ENCODE measurements at places on chromosomes 13 and 19.

DNA sequence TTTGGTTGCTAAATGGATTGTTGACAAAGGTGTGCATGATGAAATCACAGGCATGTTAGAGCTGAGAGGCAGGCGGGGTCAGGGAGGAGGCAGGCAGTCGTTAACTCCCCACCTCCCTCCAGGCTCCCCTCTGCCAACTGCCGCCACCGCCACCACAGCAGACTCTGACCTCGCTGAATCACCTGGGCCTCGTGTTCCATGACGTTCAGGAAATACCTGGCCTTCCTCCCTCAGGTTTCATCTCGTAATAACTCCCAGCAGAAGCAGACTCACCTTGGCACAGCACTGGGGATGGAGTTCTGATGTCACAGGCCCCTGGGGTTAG lies 198.5 kb downstream of the KATNAL1 start:
- no peak for DNase-seq

GRCh38 chr13:97961340-97961739 lies 7.9 kb downstream of the IPO5 start:
- DNase-seq = no peak

- DNase-seq = no peak
Observed at GRCh38 chr13:79628463-79628862, 147.5 kb downstream of the NDFIP2 start.

GRCh38 chr13:59635589-59635988 lies 528.1 kb downstream of the DIAPH3 start:
- DNase-seq = no peak

DNA sequence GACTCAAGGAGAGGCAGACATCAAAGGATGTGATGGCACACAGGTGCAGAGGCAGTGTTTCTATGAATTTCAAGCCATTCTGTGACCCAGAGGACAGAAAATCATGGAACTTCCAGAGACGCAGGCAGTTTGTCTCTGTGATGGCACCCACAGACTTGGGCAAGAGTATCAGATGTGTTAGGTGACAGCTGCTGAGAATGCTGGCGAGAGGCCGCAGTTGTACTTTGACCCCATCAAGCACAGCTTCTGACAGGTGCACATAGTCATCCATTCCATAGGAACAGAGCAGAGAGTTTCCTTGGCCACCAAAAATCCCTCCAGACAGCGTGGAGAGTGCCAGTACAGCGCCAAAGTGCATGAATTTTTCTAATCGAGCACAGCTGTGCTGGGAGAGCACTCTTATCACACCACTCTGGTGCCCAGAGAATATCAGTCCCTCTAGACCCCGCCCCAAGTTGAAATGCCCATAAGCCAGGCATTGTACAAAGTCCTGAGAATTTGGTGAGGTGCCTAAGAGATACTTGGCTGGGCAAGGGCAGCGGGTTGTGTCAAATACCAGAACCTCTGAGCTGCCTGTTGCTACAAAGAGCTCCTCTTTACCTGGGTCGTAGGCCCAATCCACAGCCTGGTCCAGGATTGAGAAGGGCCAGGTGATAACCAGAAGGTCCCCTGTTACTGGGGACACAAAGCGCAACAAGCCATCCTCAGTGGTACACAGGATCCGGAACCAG lies 12.4 kb downstream of the WDR87 start:
- DNase-seq = no peak

- DNase-seq = no peak
Observed at GRCh38 chr13:104318121-104318520, 1251.9 kb upstream of the SLC10A2 start.

GRCh38 chr19:18377026-18377425 lies 8.9 kb upstream of the GDF15 start:
- no peak for DNase-seq
